ENCODE measurements at places on chromosomes 16 and 17. TPM values are rescaled to one million over a fixed set of nuclear protein-coding genes. Genes with fewer than 3 reads are reported as not detected.

GRCh38 chr16:68319185-68319908 is 8.5 kb downstream of the PRMT7 start:
- no peak overlapping the region for H3K27ac ChIP-seq
- no peaks in the 10 kb centered on the region for H3K4me1 ChIP-seq
- peaks cover 63% of the 10 kb centered on the region for H3K36me3 ChIP-seq
- DNase-seq = no peak
- H3K27me3 ChIP-seq = no peaks in the 10 kb centered on the region

Gene ITGB3
- 48.6 TPM for total RNA-seq

GRCh38 chr16:28324235-28324886 is 32.0 kb downstream of the SBK1 start:
- H3K4me1 ChIP-seq = no peaks in the 10 kb centered on the region
- no peaks in the 10 kb centered on the region for H3K36me3 ChIP-seq
- H3K27me3 ChIP-seq = no peaks in the 10 kb centered on the region
- no peak overlapping the region for H3K4me3 ChIP-seq
- no peak overlapping the region for H3K27ac ChIP-seq

DNA sequence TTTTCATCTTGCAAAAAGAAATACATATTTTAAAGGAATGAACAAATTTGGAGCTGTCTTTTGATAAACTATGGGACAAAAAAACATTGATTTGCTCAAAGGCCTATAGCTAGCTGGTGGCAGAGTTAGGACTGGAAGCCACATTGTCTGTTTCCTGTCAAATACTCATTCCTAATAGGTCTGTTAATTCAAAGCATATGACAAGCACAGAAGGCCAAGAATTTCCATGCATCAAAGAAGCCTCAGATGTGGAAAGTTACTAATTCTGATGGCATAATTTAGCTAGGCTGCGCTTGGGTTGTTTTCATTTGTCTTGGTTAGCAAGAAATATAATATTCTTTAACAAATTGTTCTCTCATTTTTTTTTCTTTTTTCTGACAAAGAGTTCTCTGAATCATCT is 98.0 kb downstream of the CDK5R1 start:
- no peaks in the 10 kb centered on the region for H3K27me3 ChIP-seq
- H3K4me1 ChIP-seq = no peaks in the 10 kb centered on the region
- H3K27ac ChIP-seq = no peak overlapping the region
- no peak for DNase-seq

- no peak for DNase-seq
- H3K36me3 ChIP-seq = no peaks in the 10 kb centered on the region
- no peaks in the 10 kb centered on the region for H3K4me1 ChIP-seq
- no peak overlapping the region for H3K27ac ChIP-seq
- no peak overlapping the region for H3K4me3 ChIP-seq
These were observed 942.1 kb downstream of the KCNJ2 start for GRCh38 chr17:71111460-71111859.

Gene ITGAX
- 11.3 TPM for total RNA-seq

- no peaks in the 10 kb centered on the region for H3K4me1 ChIP-seq
- H3K4me3 ChIP-seq = no peak overlapping the region
- H3K27ac ChIP-seq = no peak overlapping the region
- no peak for DNase-seq
- H3K36me3 ChIP-seq = no peaks in the 10 kb centered on the region
These were observed 185.9 kb downstream of the KCNJ2 start for GRCh38 chr17:70355185-70355584.

GRCh38 chr17:56708220-56708558 is 114.7 kb downstream of the NOG start:
- DNase-seq = no peak
- no peak overlapping the region for H3K4me3 ChIP-seq
- H3K27me3 ChIP-seq = no peaks in the 10 kb centered on the region
- no peaks in the 10 kb centered on the region for H3K36me3 ChIP-seq

Gene TMC6
- 21.4 TPM for total RNA-seq

Gene TBC1D3
- not detected for total RNA-seq

Gene MYH1
- not detected for total RNA-seq

DNA sequence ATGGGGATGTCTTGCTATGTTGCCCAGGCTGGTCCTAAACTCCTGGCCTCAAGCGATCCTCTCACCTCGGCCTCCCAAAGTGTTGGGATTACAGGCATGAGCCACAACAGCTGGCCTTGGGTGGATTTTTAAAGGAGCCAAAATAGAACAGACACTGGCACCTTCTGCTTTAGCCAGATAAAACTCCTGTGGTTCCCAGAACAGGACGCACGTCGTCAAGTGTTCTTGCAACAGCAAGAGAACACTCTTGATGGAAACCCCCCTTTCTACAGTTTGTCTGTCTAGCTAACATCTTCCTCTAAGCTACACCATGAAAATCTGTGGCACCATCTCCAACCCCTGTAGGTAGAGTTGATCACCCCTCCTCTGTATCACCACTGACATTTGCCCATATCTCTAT is 122.6 kb downstream of the NPIPB5 start:
- no peak overlapping the region for H3K27ac ChIP-seq
- no peak overlapping the region for H3K4me3 ChIP-seq
- DNase-seq = no peak
- no peaks in the 10 kb centered on the region for H3K27me3 ChIP-seq

Gene SLFN12L
- total RNA-seq = 0.32 TPM

DNA sequence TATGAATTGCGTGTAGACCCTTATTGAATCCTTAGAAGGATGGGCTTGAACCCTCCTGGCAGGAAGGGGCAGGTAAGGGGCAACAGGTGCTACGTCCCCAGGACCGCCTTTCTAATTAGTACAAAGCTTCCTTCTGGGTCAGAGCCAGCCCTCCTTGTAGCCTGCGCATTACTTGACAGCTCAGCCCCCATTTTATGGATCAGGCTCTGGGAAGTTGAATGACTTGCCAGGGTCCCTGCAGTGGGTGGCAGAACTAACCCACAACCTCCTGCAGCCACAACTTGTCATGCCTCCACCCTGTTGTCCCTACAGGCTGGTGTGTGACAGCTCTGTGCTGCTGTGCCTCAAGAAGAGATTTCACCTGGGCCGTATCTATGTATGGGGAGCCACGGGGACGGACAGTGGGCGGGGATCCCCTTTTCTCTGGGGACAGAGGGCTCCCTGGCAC is 2.7 kb downstream of the MYO15B start:
- H3K36me3 ChIP-seq = peaks cover 8% of the 10 kb centered on the region
- DNase-seq = no peak
- no peak overlapping the region for H3K4me3 ChIP-seq
- H3K27me3 ChIP-seq = no peaks in the 10 kb centered on the region
- no peak overlapping the region for H3K27ac ChIP-seq
- peaks cover 32% of the 10 kb centered on the region for H3K4me1 ChIP-seq

DNA sequence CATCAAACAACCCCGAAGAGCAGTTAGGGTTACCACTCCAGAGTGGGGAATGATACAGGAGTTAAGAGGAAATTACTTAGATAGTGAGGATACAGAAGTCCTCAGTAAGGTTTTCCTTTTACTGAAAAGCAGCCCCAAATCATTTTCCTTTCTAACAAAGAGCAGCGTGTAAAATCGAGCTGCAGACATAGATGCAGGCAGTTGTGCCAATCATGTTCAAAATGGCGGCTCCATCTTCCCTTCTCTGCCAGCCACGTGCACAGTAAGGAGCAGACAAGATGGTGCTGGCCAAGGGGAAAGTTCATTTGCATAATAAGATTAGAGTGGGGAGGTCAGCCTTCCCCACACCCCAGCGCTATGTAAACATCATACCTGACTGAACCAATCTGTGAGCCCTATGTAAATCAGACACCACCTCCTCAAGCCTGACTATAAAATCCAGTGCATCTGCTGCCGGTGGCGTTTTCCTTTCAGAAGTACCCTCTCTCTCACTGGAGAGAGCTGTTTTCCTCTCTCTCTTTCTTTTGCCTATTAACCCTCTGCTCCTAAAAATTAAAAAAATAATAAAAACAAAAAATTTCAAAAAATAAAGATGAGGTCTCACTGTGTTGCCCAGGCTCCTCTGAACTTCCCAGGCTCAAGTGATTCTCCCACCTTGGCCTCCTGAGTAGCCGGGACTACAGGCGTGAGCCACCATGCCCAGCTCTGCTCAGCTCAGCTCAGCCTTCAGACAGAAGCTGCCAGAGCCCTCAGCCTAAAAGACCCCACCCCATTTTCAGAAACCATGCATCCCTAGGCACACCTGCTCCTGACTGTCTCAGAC is 2.6 kb upstream of the SRL start:
- H3K4me3 ChIP-seq = no peak overlapping the region
- H3K27ac ChIP-seq = no peak overlapping the region
- no peaks in the 10 kb centered on the region for H3K36me3 ChIP-seq
- H3K4me1 ChIP-seq = peaks cover 1% of the 10 kb centered on the region

- peaks cover 12% of the 10 kb centered on the region for H3K27me3 ChIP-seq
- no peaks in the 10 kb centered on the region for H3K4me1 ChIP-seq
- no peak overlapping the region for H3K27ac ChIP-seq
- no peaks in the 10 kb centered on the region for H3K36me3 ChIP-seq
- H3K4me3 ChIP-seq = no peak overlapping the region
- DNase-seq = no peak
These were observed 76.1 kb upstream of the CDH5 start for GRCh38 chr16:66290431-66290830.

Gene KCNJ16
- total RNA-seq = 0.78 TPM

DNA sequence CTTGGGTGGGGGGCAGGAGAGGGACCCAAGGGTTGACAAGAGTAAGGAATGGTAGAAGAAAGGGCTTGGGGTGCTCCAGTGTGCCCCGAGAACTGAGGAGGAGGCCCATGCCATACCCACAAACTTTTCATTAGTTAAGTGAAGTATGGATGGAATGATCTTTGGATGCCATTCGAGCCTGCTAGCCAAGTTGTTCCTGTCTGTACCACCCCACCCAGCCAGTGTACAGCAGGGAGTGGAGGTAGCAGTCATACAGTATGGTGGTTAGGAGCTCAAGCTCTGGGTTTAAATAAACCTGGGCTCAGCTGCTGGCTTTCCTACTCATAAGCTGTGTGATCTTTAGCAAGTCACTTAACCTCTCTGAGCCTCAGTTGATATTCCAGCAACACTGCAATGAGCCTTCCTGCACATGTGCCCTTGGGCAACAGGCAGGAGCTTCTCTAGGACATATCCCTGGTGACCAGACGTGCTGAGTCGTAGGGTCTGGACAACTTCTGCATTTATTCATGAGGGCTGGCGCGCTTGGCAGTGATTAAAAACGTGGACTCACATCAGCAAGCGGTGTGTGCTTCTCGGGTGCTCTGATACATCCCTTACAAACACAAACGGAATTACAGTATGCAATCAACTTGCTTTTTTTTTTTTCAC is 22.9 kb downstream of the ITPRIPL2 start:
- H3K4me3 ChIP-seq = no peak overlapping the region
- H3K36me3 ChIP-seq = no peaks in the 10 kb centered on the region
- H3K4me1 ChIP-seq = peaks cover 55% of the 10 kb centered on the region

DNA sequence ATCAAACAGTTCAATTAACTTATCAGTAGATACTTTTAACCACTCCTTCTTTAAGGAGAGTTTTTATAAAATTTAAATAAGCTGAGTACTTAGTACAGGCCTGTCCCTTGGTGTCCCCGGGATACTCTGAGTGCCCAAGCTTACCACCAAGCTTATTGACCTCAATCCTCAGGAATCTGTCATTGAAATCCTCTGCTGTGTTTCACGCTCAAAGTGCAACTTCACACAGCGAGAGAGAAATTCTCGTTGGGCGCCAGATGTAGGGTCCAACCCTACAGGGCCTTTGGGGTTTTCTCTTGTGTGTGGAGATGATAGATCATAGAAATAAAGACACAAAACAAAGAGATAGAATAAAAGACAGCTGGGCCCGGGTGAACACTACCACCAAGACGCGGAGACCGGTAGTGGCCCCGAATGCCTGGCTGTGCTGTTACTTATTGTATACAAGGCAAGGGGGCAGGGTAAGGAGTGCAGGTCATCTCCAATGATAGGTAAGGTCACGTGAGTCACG is 65.3 kb upstream of the ARL4D start:
- peaks cover 10% of the 10 kb centered on the region for H3K4me1 ChIP-seq
- DNase-seq = no peak
- H3K36me3 ChIP-seq = no peaks in the 10 kb centered on the region
- no peaks in the 10 kb centered on the region for H3K27me3 ChIP-seq
- no peak overlapping the region for H3K4me3 ChIP-seq

DNA sequence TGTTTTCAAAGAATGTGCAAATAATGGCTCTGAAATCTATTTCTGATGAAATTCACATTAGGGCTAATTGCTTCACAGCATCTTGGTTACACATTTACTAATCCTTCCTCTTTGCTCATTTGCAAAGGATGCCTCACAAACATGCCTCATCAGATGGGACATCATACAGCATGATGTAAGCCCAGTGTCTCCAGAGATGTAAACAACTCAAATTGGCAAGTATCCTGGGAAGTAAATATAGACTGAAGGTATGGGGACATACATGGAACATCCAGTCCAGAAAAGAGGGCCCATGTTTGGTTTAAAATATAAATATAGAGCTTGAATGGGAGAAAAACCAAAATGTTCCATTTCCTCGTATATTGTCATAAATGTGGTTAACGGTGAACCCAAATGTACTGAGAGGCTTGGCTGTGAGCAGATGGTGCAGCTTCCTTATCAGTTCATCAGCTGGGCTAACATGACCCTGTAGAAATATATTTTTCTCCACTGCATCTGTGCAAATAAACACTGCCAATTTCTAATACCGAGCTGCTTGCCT is 142.9 kb upstream of the NUDT7 start:
- H3K4me3 ChIP-seq = no peak overlapping the region
- H3K36me3 ChIP-seq = no peaks in the 10 kb centered on the region
- no peaks in the 10 kb centered on the region for H3K4me1 ChIP-seq
- no peak for DNase-seq
- H3K27me3 ChIP-seq = no peaks in the 10 kb centered on the region

GRCh38 chr16:53629607-53630312 is 73.9 kb downstream of the RPGRIP1L start:
- H3K4me3 ChIP-seq = no peak overlapping the region
- no peaks in the 10 kb centered on the region for H3K27me3 ChIP-seq
- H3K36me3 ChIP-seq = peaks cover 5% of the 10 kb centered on the region
- no peak overlapping the region for H3K27ac ChIP-seq
- no peak for DNase-seq

- peaks cover 57% of the 10 kb centered on the region for H3K4me1 ChIP-seq
- DNase-seq = no peak
- peaks cover 30% of the 10 kb centered on the region for H3K36me3 ChIP-seq
- peak overlapping the region; percentile 84 for H3K4me3 ChIP-seq
- peaks cover 19% of the 10 kb centered on the region for H3K27me3 ChIP-seq
- H3K27ac ChIP-seq = peak overlapping the region; percentile 48
These were observed 678 bp downstream of the SRP68 start for GRCh38 chr17:76071531-76072147.

Gene MT4
- total RNA-seq = not detected

Gene NOXO1
- total RNA-seq = not detected

Gene FBXO31
- total RNA-seq = 68.8 TPM

Gene TERB1
- total RNA-seq = not detected

Gene TEKT1
- total RNA-seq = not detected

Gene BTBD17
- total RNA-seq = not detected

GRCh38 chr17:50354776-50355175 is 8.8 kb downstream of the XYLT2 start:
- no peak overlapping the region for H3K27ac ChIP-seq
- H3K4me3 ChIP-seq = no peak overlapping the region
- H3K36me3 ChIP-seq = peaks cover 66% of the 10 kb centered on the region
- peaks cover 14% of the 10 kb centered on the region for H3K4me1 ChIP-seq
- DNase-seq = no peak
- H3K27me3 ChIP-seq = no peaks in the 10 kb centered on the region

- DNase-seq = no peak
- H3K36me3 ChIP-seq = peaks cover 20% of the 10 kb centered on the region
- H3K27me3 ChIP-seq = no peaks in the 10 kb centered on the region
- peak overlapping the region; percentile 39 for H3K27ac ChIP-seq
These were observed 55.5 kb downstream of the ANKFY1 start for GRCh38 chr17:4208238-4208637.

- H3K4me1 ChIP-seq = peaks cover 54% of the 10 kb centered on the region
- DNase-seq = no peak
- H3K27ac ChIP-seq = peak overlapping the region; percentile 93
- H3K4me3 ChIP-seq = no peak overlapping the region
- H3K36me3 ChIP-seq = peaks cover 34% of the 10 kb centered on the region
These were observed 120.2 kb downstream of the SMG6 start for GRCh38 chr17:2183346-2183745.

Gene SOX8
- 4.1 TPM for total RNA-seq

All from esophagus muscularis mucosa (tissue), 4 donors.